ENCODE measurements at places on chromosomes 1 and 21.

DNA sequence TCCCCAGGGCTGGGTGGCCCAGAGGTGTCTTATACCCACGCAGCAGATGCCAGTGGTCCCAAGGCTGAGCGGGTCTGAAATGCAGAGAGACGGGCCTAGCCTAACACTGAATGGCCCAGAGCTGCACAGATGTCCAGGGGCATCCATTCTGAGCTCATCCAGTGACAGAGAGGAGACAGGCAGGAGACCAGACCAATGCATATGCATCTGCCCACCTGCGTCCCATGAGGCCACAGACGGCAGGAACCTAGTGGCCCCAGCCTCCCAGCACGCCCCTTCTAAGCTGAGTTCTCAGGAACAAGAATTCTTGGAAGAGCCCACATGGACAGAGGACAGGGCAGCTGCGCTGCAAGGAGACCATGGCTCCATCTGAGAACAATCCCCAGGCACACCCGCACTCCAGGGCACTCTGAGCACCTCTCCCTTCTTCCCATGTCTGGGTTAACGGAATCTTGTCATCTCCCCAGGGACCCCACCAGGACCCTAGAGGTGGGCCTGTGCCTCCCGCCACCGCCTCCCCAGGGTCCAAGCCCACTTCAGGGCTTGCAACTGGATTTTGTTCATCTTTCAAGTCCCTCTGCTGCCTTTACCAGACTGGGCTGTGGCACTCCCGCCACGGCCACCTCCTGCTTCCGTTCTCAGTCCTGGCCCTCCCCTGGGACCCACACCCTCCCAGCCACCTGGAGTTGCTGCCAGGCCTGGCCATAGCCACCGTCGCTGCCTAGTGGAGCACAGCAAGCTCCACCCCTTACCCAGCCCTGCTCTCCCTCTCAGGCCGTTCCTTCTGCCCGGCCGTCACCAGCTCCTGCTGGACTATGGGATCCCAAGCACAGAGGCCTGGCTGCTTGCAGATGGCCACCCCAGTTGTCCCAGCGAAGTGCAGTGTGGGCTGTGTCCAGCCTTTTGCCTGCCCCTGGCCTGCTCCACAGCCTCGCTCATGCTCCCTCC, 3.3 kb downstream of the WNT3A start:
- DNase-seq = peak; percentile 57

DNA sequence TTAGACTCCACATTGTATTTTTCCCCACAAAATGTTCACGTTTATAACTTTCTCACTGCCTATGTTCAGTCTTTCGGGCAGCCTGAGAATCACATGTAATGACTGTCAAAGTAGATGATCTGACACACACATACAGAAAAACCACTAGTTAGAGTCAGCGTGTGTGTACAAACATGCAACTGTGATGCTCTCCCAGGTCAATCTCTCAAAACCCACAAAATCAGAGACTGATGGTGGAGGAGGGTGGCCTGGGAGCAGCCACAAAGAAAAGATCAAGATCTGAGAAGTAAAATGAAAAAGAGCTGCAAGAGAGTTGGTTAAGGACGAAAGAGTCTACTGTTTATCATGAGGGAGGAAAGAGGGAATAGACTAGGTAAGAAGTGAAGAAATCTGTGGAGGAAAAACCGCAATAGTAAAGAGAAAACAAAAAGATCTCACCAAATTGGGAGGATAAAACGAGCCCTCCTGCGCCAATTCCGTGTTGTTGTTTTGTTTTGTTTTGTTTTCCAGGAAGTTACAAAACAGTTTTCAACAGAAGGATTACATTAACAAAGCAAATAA, 2.3 kb downstream of the EGLN1 start:
- DNase-seq = no peak

GRCh38 chr21:46005081-46005480, 23.5 kb downstream of the COL6A1 start:
- peak; percentile 1 for DNase-seq

DNA sequence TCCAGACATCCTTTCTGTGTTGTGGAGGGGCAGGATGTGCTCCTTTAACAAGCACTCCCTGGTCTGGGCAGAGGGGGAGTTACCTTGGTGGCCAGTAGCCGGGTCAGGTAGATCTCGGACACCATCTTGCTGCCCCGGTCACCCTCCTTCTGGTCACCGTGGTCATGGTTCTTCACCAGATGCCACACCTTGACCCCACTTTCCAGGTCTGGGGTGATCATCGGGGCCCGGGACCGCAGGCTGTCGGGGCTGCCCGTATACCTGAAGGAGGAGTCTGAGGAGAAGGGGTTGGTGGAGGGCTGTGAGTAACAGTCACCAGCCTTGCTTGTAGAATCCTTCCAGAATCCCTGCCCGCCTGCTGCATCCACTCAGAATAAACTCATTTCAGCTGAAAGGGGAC, 122.3 kb upstream of the CD34 start:
- no peak for DNase-seq

DNA sequence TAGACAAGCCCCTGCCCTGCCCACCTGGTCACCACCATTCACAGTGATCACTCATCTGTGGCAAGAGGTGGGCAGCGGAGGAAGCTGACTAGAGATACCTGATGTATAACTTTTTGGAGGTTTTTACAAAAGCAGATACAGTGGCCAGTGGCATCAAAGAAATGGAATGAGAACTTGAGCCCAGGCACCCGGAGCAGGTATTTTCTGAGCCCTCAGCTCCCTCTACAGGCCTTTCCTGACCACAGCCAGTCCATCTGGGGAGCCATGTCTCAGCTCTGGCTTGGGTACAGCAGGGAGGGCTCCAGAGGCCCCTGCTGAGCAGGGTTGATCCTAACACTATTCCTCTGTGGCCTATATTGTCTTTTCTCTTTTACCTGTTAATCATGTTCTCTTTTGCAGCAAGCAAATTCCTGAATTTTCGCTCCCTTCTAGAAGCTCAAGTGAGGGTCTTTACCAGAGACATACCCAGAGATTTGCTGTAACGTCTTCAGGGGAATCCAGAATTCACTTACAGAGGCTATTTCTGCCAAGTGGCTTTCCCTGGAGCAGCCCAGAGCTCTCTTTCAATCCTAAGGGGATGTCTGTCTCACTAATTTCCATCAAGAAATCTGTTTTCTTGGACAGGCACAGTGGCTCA, 27.3 kb downstream of the GPR157 start:
- peak; percentile 61 for DNase-seq

DNA sequence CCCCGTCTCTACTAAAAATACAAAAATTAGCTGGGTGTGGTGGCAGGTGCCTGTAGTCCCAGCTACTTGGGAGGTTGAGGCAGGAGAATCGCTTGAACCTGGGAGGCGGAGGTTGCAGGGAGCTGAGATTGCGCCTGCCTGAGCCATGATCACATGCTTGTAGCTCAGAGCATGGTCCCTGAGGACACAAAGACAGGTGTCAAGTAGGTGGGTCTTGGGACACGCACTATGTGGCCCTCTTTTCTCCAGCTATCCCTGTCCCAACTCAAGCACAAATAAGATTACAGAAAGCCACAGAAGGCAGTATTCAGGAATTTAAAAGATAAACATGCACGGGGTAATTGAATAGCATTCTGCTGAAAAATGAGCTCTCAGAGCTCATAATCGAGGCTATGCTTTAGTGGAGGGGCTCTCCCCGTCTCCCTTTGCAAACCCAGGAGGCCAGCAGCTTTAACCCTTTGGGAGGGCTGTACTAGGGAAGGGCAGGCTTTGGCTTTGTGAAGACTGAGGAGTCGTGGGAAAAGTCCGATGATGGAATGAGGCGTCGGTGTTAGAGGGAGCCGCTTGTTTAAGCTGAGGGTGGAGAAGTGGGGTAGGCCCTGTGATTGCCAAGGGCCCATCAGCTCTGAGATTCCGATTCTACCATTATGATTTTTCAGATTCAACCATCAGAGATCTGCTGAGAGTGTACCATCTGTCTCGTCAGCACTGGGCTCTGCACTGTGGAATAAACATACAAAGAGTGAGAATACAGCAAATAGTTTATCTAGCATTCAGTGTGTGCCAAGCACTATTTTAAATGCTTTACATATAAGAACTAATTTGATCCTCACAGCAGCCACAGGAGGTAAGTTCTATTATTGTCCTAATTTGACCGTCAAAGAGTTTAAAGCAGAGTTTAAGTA, 59.7 kb upstream of the CD34 start:
- DNase-seq = no peak

GRCh38 chr1:145908653-145909052, 1.2 kb downstream of the ITGA10 start:
- DNase-seq = no peak

- DNase-seq = no peak
Measured at GRCh38 chr1:26536521-26536920, 7.0 kb downstream of the RPS6KA1 start.

GRCh38 chr21:41186755-41187536, 19.0 kb downstream of the BACE2 start:
- DNase-seq = no peak

DNA sequence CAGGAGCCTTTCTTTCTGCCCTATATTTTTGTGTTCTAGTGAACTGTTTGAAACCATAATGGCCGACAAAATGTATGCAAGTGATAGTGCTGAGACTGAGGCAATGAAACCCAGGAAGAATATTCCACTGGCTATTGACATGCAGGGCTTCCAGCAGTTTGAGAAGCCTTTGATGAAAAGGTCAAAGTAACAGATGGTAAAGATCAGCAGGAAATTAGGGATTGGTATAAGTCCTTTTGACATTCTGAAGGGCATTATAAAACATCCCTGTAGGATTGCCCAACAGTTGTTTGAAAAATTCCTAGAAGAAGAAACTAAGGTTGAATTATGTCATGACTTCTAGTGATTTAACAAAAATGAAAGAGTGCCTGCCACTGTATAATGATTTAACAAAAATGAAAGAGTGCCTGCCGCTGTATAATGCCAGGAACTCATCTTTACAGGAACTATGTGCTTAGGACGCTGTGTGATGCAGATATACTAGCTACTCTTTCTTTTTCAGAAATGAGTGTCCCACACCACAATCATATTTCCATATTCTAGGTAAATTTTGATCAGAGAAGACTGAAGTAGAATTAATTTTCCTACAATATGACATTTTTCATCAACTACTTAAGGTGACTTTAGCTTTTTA, 283.9 kb upstream of the ST6GALNAC5 start:
- DNase-seq = no peak

- no peak for DNase-seq
Measured at GRCh38 chr1:64956733-64957441, 9.5 kb downstream of the JAK1 start.

DNA sequence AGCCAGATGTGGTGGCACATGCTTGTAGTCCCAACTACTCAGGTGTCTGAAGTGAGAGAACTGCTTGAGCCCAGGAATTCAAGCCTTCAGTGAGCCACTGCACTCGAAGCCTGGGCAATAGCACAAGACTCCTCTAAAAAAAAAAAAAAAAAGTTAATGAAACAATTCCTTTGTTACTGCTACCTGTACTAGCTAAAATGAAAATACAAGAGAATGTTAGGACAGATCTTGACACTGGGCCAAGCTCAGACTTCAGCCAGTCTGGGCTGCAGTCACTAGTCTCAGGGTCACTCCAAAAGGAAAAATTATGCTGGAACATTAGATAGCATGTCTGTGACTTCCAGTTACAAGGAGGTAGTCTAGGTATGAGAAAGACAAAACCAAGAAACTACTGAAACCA, 56.5 kb downstream of the TRIM33 start:
- no peak for DNase-seq

GRCh38 chr1:231139125-231139649, 22.7 kb upstream of the TRIM67 start:
- no peak for DNase-seq

DNA sequence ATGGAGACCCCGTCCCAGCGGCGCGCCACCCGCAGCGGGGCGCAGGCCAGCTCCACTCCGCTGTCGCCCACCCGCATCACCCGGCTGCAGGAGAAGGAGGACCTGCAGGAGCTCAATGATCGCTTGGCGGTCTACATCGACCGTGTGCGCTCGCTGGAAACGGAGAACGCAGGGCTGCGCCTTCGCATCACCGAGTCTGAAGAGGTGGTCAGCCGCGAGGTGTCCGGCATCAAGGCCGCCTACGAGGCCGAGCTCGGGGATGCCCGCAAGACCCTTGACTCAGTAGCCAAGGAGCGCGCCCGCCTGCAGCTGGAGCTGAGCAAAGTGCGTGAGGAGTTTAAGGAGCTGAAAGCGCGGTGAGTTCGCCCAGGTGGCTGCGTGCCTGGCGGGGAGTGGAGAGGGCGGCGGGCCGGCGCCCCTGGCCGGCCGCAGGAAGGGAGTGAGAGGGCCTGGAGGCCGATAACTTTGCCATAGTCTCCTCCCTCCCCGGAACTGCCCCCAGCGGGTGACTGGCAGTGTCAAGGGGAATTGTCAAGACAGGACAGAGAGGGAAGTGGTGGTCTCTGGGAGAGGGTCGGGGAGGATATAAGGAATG, 505 bp downstream of the LMNA start:
- no peak for DNase-seq

DNA sequence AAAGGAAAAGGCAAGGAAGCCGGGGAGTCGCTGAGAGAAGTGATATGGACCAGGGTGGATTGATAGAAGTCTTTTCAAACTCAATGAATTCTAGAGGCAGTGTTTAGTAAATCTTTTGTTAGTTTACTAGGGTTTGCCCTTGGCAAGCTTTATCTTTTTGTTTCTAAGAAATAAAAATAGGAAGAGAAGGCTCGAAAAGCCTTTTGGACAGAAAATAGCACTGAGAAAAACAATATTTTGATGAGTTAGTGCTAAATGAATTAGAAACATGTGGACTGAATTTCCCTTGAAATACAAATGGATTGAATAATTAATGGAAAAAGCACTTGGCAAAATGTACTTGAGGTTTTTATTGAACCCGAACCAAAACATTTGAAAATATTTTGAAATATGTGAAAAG, 121.8 kb upstream of the SPAG17 start:
- no peak for DNase-seq

GRCh38 chr1:219276049-219276738, 102.5 kb downstream of the LYPLAL1 start:
- DNase-seq = no peak

DNA sequence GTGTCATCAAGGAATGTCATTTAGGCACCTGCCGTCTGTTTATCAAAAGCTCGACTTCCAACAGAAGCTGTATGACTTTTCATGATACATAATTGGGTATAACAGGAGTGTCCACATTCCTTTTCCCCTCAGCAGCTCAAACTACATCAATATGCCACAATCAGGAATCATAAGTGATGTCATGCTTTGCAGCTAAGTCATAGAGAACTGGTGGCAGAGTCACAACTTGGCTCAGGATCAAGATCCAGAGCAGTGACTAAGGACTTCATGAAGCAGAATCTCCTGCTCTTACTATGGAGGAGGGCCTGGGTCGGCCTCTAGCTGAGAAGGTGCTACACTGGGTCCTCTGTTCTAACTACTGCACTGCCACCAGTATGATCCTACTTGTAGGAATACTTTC, 36.5 kb upstream of the AGBL4 start:
- DNase-seq = no peak

All from nephron progenitor cell (in vitro differentiated cells).